GM23248 (cell line): ENCODE measurements at places on chromosomes 16 and 17.

- H3K27me3 ChIP-seq: no peaks in the 10 kb centered on the region
- H3K4me3 ChIP-seq: no peak overlapping the region
- peaks cover 17% of the 10 kb centered on the region for H3K36me3 ChIP-seq
These were observed 11.3 kb downstream of the DOK4 start for GRCh38 chr16:57474671-57475661.

DNA sequence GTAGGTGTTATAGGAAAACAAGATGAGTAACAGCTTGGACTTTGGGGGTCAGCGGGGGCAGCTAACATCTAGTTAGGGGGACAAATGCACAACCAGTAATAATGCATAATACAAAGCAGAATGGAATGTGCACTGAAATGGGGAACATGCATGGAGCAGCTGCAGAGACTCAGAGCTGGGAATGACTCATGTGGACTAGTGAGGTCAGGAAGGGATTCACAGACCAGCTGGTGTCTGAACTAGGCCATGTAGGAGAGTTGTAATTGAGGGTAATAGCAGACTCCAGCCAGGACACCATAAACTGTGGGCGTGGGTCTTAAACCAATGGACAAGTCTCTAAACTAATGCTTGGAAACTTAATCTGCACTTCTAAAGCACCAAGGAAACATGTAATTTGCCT is 176.8 kb upstream of the ASIC2 start:
- H3K4me3 ChIP-seq: no peak overlapping the region
- peaks cover 6% of the 10 kb centered on the region; the same call in 1 of the 2 replicates for H3K4me1 ChIP-seq
- H3K27me3 ChIP-seq: no peaks in the 10 kb centered on the region
- peak; percentile 94 for DNase-seq

GRCh38 chr17:2087597-2088211 is 32.8 kb downstream of the HIC1 start:
- peaks cover 56% of the 10 kb centered on the region for H3K4me1 ChIP-seq
- no peak overlapping the region for H3K27ac ChIP-seq
- H3K36me3 ChIP-seq: no peaks in the 10 kb centered on the region
- no peaks in the 10 kb centered on the region for H3K27me3 ChIP-seq
- DNase-seq: peak; percentile 54
- H3K4me3 ChIP-seq: no peak overlapping the region

DNA sequence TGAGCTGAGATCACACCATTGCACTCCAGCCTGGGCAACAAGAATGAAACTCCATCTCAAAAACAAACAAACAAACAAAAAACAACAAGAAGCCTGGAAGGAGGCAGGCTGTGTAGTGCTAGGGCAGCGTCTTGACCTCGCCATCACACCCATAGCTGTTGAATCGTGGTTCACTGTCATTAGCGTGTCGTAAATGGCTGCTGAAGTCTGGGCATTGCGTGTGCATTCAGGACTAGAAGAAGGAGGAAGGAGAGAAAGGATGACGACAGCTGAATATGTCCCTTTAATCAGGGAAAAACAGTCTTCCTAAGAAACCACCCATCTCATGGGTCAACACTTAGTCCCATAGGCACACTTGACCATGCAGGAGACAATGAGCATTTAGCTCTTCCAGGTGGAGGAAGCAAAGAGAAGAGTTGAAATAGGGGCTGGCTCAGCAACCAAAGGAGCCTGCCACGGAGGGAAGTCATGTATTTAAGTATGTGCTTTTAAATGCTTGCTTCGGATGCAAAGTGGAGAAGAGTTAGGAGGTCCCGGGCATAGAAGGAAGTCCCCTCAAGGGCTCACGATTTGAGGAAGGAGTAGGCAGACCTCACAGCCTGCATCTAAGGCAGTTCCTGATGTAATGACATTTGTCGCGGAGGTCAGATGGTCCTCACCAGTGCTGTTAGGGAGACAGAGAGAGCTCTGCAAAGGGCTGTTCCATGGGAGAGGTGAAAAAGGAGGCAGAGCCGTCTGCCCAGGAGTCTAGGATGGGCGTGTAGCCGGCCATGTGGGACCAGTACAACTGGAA is 8.8 kb downstream of the PRSS22 start:
- H3K4me1 ChIP-seq: peaks cover 10% of the 10 kb centered on the region; the same call in 1 of the 2 replicates
- DNase-seq: no peak
- H3K4me3 ChIP-seq: no peak overlapping the region
- no peak overlapping the region for H3K27ac ChIP-seq
- no peaks in the 10 kb centered on the region for H3K36me3 ChIP-seq

DNA sequence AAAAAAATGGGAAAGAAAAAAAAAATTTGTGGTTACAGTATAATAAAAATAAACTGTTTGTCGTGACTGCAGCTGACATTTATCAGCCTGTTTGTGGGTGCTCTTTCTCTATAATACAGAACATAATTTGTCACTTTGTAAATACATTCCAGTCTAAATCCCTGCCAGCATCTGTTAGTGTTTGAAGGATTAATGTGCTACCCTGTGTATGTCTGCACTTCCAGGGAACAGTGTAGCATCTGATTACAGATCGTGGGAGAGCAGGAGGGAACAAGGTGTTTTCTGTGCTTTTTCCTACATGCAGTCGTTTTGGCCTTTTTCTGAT is 265.1 kb downstream of the WWOX start:
- H3K27me3 ChIP-seq: no peaks in the 10 kb centered on the region
- H3K27ac ChIP-seq: no peak overlapping the region
- H3K36me3 ChIP-seq: no peaks in the 10 kb centered on the region
- H3K4me3 ChIP-seq: no peak overlapping the region
- H3K4me1 ChIP-seq: no peaks in the 10 kb centered on the region

DNA sequence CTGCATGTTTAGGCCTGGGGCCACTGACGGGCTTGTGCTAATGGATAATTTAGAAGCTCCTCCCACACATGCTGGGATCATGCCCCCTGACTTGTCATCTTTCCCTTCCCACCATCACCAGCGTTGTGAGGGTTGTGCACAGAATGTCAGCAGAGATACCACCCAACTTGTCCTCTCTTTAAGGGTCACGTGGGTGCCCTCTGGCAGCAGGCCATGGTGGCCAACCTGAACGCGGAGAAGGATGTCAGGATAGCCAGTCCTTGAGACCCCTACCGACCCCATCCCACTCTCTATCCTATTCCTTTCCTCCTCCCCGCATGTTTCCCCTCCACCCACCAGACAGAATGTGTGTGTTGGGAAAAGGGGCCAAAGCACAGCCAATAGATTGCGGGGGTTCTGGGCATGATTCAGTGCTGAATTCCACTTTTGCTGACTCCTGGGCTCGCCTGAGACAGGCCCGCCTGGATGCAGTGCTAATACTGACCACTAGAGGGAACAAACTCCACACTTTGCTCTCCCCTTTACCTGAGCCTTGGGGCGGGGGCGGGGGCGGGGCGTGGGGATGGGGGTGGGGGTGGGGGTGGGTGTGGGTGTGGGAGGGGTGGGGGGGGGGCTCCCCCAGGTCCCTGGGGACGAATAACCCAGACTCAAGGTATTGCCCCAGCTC is at the start of gene GH2:
Gene GH2, minus strand, starts transcription at position 10 of the 667 bp plus-strand sequence. CDS start 143 bp downstream, outside the sequence.
- H3K4me3 ChIP-seq: no peak within 1 kb of the TSS
- no peak within 1 kb of the TSS for H3K27ac ChIP-seq
- H3K27me3 ChIP-seq: no peaks in the 10 kb centered on the region
- DNase-seq: peak; percentile 62

DNA sequence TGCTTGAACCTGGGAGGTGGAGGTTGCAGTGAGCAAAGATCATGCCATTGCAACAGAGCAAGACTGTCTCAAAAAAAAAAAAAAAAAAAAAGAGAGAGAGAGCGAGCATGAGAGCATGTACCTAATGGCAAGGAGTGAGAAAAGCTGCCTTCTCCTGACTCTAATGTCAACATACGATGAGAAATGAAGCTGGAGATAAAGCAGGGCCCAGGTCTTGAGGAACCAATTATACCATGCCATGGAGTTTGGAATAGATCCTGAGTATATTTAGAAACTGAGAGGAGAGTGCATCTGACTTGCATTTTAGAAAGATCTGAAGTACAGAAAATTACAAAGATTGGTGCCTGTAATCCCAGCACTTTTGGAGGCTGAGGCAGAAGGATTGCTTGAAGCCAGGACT is 3.8 kb upstream of the MAP2K6 start:
- no peaks in the 10 kb centered on the region for H3K27me3 ChIP-seq
- no peak overlapping the region for H3K27ac ChIP-seq
- DNase-seq: no peak

GRCh38 chr16:10300905-10301304 is 85.0 kb upstream of the ATF7IP2 start:
- DNase-seq: no peak
- H3K36me3 ChIP-seq: no peaks in the 10 kb centered on the region
- no peaks in the 10 kb centered on the region for H3K4me1 ChIP-seq

DNA sequence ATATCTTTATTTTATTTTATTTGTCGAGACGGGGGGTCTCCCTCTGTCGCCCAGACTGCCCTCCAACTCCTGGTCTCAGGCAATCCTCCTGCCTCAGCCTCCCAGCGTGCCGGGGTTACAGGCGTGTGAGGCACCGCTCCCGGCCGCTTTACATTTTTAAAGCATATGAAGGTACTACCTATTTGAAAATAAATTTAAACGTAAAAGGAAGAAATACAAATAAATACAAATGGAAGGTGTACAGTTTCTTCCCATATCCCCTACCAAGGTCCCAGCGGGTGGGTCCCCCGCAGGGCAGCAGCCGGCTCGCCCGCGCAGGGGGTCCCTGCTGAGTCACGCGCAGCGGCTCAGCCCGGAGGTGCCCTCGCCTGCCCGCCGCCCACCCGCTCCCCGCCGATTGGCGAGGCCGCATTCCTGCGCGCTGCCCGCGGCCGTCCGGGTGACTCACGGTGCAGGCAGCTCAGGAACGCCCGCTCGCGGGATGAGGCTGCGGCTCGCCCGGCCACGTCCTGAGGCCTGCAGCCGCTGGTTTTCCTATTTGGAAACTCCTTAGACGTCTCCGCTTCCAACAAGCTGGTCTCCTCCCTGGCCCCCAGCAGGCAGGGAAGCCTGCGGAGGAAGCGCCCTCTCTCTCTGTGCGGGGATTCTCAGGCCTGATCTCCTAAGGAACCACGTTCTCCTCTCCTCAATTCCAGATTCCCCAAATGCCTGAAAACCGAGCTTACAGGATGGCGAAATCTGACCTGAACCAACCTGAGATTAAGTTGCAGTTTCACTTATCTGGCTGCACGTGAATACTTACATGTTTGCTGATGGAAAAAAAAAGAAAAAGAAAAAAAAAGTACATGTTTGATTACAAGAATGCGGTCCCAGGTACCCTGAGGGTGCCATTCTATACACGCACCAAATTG is 54.8 kb upstream of the MAP3K14 start:
- H3K36me3 ChIP-seq: no peaks in the 10 kb centered on the region
- peaks cover 56% of the 10 kb centered on the region for H3K4me1 ChIP-seq
- H3K4me3 ChIP-seq: peak overlapping the region; percentile 60
- H3K27ac ChIP-seq: peak overlapping the region; percentile 95
- peak; percentile 98 for DNase-seq

DNA sequence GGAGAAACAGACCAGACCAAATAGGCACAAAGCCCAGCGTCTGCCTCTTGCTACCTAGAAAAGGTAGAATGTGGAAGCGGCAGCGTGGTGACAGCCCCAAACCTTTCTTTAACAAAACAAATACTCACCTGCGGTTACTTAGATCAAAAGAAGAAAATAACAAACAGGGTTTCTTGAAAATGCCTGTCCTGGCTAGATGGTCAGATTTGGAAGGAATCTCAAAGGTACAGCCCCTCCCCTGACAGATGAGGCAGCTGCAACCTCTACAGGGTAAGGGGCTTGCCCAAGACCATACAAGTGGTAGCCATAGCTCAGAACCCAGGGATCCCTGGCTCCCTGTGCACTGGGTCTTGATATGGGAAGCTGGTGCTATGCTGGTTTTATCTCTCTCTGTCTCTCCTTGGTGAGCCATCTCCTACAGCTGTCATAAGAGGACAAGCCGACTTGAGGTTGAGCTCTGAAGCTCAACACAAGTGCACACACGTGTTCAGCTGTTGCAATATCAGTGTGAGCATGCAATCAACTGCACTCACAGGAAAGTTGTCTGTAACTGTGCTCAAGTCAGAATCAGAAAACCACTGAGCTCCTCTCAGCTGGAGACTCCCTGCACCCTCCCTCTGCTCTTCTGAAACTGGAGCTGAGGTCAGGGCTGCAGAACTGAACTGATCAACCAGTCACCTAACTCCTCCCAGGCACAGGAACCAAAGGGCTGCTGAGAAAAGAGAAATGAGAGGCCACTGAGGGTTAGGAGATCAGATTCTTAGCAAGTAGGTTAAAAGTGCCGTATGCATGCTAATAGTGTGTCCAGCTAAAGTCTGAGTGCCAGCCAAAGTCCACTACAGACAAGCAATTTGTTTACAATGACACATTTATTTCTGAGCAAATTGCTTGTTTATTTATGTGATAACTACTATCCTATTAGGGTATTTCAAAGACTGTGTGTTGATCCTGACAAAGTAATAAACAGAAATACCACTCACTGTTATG is 6.1 kb upstream of the RNF157 start:
- no peaks in the 10 kb centered on the region for H3K36me3 ChIP-seq
- H3K27me3 ChIP-seq: peaks cover 15% of the 10 kb centered on the region; the same call in 1 of the 2 replicates
- H3K4me3 ChIP-seq: no peak overlapping the region
- H3K27ac ChIP-seq: no peak overlapping the region

DNA sequence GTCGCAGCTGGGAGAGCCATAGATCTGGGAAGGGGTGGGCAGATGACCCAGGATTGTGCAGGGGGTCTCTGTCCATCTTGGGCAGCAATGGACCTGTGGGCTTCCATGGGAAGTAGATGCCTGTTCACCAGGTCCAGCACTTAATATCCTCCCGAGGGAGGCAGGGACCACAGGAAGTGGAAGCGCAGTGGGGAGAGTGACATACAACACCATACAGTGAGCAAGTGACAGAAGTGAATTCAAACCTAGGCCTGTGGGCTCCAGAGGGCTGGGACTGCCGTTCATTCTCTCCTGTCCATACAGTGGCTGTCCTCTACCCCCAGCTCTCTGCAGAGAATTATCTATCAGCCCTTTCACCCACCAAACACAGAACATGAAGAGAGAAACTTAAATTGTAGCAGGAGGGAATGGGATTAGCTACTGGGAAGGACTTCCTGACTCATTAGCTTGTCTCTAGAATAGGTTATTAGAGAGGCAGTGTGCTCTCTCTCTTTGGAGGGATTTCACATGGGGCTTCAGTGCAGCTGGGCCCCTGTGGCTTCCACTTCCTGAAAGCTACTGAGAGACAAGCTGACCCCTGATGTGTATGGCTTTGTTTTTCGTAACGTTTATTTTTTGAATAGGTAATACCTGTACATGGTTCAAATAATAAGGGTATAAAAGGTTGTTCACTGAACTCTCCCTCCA is 13.1 kb upstream of the SEZ6 start:
- no peaks in the 10 kb centered on the region for H3K36me3 ChIP-seq
- peaks cover 94% of the 10 kb centered on the region for H3K27me3 ChIP-seq
- no peak overlapping the region for H3K27ac ChIP-seq
- H3K4me1 ChIP-seq: no peaks in the 10 kb centered on the region
- no peak overlapping the region for H3K4me3 ChIP-seq

GRCh38 chr17:32117399-32117798 is 24.9 kb upstream of the RHOT1 start:
- H3K4me1 ChIP-seq: no peaks in the 10 kb centered on the region
- DNase-seq: no peak
- H3K27me3 ChIP-seq: peaks cover 3% of the 10 kb centered on the region; the same call in 1 of the 2 replicates

GRCh38 chr16:49665482-49666230 is 190.3 kb downstream of the ZNF423 start:
- H3K36me3 ChIP-seq: no peaks in the 10 kb centered on the region
- no peak overlapping the region for H3K4me3 ChIP-seq
- no peak overlapping the region for H3K27ac ChIP-seq
- no peaks in the 10 kb centered on the region; the same call in 1 of the 2 replicates for H3K27me3 ChIP-seq
- no peak for DNase-seq

GRCh38 chr16:87490096-87490798 is 2.6 kb downstream of the ZCCHC14 start:
- H3K36me3 ChIP-seq: no peaks in the 10 kb centered on the region
- peak; percentile 47 for DNase-seq
- H3K4me3 ChIP-seq: peak overlapping the region; percentile 82

GRCh38 chr16:79061181-79061580 is 539.4 kb downstream of the MAF start:
- no peaks in the 10 kb centered on the region for H3K27me3 ChIP-seq
- no peaks in the 10 kb centered on the region for H3K36me3 ChIP-seq
- no peak for DNase-seq
- no peak overlapping the region for H3K4me3 ChIP-seq
- H3K27ac ChIP-seq: no peak overlapping the region
- H3K4me1 ChIP-seq: no peaks in the 10 kb centered on the region
